Head of caudate nucleus (tissue), 42 donors: ENCODE measurements at places on chromosomes 16 and 17.

GRCh38 chr16:8660841-8661301, 13.5 kb upstream of the ABAT start:
- peak; percentile 59 for DNase-seq

GRCh38 chr16:90018652-90019542, at the start of gene DBNDD1:
Gene DBNDD1 (minus strand): TSS chr16:90019456. CDS start chr16:90019341, 115 bp downstream.
- DNase-seq: peak; percentile 61

DNA sequence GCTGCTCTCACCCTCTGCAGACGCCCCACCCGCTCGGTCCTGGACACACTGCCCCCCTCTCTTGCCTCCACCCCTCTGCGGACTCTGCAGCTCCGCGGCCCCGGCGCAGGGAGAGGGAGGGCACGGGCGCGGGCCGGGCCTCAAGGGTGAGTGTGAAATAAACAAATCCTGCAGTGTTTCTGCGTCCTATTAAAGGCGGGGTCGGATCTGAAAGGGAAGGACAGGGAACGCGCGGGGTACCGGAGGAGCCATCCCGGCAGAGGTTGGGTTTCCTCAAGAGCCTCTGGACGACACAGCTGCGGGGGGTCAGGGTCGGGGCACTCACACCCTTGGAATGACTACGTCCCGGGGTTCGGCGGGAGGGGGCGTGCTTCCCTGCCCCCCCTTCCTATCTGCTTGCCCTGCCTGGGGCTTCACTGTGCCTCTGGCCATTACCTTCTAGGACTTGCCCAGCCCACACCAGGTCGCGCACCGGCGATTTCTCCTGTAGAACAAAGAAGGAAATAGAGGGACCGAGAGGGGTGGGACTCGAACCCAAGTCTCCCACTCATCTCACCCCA, 466 bp upstream of the HSF4 start:
- DNase-seq: no peak

DNA sequence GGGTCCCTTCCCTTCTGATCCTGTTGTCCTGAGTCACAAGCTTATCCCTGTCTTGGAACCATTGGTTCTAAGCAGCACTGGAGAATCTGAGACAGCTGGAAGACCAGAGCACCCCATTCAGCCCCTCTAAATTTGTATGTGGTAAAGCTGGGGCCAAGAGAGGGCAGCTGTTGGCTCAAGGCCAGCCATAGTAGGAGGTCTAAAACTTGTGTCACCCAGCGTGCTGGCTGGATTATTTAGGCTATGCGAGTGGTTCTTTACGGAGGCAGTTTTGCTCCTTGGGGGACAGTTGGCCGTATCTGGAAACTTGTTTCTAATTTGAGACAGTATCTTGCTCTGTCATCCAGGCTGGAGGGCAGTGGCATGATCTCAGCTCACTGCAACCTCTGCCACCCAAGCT, 69.6 kb upstream of the GSE1 start:
- DNase-seq: no peak

DNA sequence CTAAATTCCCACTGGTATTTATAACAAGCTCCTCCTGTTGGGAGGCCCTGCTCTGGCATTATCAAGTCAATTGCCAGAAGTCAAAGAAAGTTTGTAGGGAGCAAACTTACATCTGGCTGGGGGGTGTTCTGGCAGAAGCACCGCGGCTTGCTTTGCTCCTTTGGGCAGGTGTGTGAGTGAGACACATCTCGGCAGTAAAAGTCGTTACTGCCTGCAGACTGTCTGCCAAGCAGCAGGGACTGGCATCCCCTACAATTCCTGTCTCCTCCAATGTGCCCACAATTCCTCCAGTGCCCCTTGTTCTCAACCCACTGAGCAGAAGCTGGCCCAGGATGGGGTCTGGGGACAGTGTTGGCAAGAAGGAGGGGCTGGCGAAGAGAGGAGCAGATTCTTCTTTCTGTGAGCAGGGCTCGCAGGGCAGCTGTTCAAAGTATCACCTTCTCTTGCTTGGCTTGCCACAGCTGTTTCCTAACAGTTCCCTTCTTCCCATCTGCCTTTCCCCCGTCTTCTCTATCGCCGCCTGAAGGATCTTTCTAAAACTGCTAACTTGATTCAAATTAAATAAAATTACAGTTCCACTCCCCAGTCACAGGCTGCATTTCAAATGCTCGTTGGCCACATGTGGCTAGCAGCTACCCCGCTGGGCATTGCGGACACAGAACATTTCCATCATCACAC, 30.2 kb downstream of the SPACA3 start:
- DNase-seq: no peak

- no peak for DNase-seq
Measured at GRCh38 chr17:17147821-17148220, 58.3 kb downstream of the PLD6 start.

GRCh38 chr17:21425736-21426135, 49.6 kb downstream of the KCNJ12 start:
- no peak for DNase-seq

GRCh38 chr16:3122926-3123570, 10.7 kb downstream of the ZNF205 start:
- DNase-seq: no peak

- no peak for DNase-seq
Measured at GRCh38 chr16:80518436-80518835, 22.4 kb upstream of the DYNLRB2 start.

DNA sequence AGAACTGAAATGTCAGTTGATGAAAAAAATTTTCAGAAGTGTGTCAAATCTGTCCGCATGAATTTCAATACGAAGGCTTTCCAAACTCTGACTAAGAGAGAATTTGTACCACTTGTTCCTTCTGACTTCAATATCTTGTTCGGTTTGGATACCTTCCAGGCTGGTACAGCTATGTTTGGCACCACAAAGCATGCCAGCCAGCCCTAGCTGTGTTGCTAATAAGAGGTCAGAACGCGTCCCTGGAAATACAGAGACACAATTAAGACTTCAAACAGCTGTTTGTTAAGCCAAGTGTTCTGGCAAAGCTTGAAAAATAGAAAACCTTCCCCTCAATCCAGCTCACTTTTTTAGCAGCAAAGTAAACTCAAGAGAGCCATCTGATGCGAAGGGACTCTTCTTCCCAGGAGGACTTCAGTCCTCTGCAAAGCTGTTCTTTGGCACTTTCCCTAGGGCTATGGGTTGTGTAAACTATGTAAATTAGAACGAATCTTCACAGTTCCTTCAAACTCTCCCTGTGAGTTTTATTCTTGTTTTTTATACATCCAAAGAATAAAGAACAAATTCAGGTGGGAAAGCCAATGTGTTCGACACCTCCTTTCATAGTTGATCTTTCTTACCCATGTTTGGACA, 35.1 kb downstream of the GRB2 start:
- DNase-seq: no peak

- no peak for DNase-seq
Measured at GRCh38 chr17:80650751-80651518, 106.3 kb downstream of the RPTOR start.

GRCh38 chr17:68305142-68305541, 13.8 kb downstream of the ARSG start:
- DNase-seq: no peak

GRCh38 chr17:48633266-48633677, 7.1 kb upstream of the HOXB9 start:
- DNase-seq: no peak

DNA sequence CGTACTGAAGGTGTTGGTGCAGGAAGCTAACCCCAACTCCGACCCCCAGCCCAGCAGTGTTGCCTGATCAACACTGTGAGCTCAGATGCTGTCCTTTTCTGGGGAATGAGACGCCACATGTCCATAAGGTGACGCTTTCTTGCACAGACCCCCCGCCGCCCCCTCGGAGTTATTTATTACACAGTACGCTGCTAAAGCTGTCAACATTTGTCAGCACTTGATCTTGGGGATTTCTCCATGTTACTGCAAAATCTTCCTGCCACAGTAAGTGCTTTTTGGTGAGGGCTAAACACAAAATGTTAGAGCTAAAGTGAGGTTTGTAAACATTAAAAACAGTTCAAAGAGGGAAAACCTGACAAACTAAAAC, 15.9 kb downstream of the CMTM3 start:
- DNase-seq: no peak

- DNase-seq: peak; percentile 78
Measured at GRCh38 chr17:82583720-82584234, 64.2 kb downstream of the FOXK2 start.

GRCh38 chr17:81221371-81221841, 1.4 kb downstream of the CEP131 start:
- DNase-seq: no peak

DNA sequence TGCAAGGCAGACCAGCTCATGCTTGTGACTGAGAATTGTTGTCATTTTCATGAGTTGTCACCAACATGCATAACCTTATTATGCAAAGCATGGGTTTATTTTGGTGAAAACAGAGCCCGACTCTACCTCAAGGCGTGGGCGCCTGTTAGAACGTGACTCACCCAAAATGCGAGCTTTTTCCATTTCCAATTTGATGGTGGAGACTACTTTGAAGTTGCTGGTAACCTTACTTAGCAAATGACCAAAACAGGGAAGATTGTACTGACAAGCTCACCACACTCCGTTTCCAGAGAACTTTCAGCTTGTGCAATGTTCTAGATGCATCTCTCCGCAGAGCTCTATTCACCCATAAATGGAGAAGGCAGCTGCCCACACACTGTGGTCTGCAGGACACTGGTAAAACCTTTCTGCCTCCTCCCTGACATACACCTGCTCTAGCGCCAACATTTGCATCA, 284.5 kb downstream of the MAF start:
- DNase-seq: no peak

DNA sequence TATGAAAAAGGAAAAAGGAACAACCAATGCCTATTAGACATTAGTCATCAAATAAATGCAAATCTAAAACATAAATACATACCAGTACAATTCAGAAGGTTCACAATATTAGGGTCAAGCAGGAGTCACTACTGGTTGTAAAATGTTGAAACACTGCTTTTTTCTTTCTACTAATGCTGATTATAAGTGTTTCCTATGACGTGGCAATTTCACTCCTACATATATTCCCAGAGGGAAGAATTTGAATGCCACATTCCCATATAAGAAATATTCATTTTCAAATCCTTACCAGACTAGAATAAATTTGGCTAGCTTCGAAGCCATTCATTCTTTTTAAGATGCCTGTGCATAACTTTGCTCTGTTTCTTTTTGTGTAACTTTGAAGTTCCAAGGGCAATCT, 2.6 kb upstream of the KRTAP9-2 start:
- DNase-seq: no peak

DNA sequence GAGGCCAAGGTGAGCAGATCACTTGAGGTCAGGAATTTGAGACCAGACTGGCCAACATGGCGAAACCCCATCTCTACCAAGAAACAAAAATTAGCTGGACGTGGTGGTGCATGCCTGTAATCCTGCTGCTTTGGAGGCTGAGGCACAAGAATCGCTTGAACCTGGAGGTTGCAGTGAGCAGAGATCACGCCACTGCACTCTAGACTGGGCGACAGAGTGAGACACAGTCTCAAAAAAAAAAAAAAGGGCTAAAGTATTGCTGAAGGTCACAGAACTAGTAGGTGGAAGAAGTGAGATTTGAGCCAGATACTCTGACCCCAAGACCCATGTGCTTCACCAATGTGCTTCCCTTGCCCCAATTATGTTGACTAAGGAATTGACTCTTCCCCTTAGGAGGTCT, 112.0 kb downstream of the NPIPB5 start:
- DNase-seq: no peak

DNA sequence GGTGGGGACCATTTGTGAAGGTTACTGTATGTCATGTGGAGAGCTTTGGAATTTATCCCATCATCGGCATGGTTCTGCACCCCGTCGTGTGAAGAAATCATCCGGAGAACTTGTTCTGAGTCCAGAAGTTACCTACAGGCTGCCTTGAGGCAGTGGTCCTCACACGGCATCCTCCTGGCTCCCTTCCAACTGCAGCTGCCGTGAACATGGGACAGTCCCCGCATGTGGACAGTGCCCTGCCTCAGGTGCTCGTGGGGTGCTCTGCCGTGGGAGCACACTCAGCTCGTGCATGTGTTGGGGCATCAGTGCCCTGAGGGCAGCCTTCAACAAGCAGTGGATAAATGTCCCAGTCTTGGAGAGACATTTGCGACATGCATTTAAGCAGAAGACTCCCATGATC, 188.7 kb downstream of the KATNIP start:
- DNase-seq: no peak

GRCh38 chr17:30414486-30414885, 35.8 kb downstream of the CPD start:
- DNase-seq: no peak

GRCh38 chr16:17353561-17353960, 117.2 kb downstream of the XYLT1 start:
- DNase-seq: no peak

DNA sequence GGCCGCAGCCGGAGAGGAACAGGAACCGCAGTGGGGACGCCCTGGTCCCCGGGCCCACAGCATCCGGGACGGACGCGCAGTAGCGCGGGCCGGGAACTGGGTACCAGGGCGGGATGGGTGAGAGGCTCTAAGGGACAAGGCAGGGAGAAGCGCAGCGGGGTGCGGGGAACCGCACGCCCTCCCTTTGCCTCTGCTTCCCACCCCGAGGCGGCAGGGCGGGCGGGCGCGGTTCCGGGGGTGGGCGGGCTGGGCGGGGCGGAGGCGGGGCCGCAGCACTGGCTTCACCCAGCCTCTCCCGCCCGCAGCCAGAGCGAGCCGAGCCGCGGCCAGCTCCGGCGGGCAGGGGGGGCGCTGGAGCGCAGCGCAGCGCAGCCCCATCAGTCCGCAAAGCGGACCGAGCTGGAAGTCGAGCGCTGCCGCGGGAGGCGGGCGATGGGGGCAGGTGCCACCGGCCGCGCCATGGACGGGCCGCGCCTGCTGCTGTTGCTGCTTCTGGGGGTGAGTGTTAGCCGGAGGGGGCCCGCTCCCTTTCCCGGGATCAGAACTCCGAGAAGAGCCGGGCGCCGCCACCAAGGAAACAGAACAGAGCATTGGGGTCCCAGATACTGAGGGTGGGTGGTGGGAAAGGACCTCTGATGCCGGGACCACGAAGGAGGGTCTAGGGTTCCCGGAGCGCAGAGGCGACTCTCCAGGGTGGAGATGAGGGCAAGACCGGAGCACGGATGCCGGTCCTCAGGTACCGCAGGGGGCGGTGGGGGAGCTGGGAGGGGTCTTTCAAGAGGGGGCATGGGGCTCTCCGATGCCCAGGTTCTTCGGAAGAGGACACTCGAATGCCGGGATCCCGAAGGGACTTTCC, at the start of gene NGFR:
Gene NGFR (plus strand): TSS at position 308 of the 856 bp plus-strand sequence. CDS start 125 bp downstream, at position 433.
- DNase-seq: peak; percentile 53

DNA sequence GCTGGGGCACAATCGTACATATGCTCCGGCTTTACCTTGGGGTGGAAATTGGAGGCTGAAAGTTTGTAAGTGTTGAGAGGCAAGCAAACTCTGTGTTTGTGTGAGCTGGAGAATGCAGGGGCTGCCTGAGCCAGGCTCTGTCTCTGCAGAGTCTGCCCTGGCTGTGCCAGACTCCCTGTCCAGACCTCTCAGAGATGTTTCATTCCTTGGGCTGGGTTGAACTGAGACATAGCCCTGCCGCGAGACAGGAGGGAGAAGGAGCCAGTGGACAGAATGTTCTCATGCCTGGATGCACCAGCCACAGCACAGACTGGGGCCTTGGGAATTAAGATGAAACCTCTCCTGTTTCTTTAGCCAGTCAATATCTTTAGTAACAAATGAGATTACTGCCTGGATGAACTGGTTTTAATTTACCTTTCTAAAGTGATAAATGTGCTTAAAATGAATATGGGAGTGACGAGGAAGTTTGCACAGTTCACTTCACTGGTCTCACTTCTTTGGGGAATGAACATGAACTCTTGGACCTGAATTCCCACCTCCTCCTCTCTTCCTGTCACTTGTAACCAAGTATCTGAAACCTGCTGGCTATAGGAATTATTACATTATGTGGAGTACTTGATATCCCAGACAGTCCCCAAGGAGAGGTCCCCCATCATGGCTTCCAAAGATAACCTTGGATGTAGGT, 40.1 kb downstream of the YPEL2 start:
- no peak for DNase-seq

- DNase-seq: no peak
Measured at GRCh38 chr17:2933606-2934005, 129.8 kb downstream of the OR1D5 start.
